NCI-H1694 (cell line): ENCODE measurements at places on chromosomes 7 and 10.

GRCh38 chr7:48171202-48171601 is at the start of gene ABCA13:
Gene ABCA13, plus strand, starts transcription at chr7:48171458. Its CDS starts 26 bp downstream, at chr7:48171484.
- DNase-seq, result no peak

DNA sequence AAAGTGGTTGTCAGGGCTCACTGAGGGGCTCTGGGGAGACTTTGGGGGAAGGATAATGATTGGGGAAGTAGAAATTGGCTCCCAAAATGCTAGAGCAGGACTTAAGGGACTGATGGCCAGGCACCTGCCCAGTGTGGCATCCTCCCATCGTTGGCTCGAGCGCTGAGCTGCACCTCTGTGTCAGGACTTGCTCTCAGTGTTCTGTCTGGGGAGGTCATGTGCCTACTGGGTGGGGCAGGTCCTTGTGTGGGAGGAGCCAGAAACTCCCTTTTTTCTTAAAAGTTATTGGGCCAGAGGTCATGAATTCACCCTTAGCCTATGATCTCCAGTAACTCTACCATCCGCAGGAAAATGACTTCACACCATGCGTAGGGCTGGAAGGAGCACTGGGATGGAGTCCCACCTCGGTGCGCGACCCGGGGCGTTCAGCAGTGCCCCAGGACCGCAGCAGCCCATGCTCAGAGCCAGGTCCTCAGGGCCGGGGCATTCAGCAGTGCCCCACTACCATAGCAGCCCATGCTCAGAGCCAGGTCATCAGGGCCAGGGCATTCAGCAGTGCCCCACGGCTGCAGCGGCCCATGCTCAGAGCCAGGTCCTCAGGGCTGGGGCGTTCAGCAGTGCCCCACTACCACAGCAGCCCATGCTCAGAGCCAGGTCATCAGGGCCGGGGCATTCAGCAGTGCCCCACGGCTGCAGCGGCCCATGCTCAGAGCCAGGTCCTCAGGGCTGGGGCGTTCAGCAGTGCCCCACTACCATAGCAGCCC is 221.9 kb downstream of the EBF3 start:
- DNase-seq, result no peak

DNA sequence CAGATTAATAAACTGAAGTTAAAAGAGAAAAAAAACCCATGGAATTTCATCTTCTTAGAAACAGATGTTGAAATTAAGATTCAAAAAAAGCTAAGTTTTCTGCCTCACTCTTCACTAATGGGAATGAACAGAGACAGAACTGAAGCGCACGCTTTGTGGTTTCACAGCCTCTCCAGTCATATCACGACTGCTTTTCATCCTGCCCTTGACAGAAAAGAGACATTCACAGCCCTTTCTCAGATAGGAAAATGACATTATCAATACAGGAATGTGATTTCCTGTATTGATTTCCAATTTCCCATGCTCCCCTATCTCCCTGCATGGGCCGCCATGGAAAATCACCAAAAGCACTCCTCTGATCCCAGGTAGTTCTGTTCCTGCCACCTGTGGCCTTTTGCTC is 108.2 kb downstream of the PFKFB3 start:
- DNase-seq, result no peak

DNA sequence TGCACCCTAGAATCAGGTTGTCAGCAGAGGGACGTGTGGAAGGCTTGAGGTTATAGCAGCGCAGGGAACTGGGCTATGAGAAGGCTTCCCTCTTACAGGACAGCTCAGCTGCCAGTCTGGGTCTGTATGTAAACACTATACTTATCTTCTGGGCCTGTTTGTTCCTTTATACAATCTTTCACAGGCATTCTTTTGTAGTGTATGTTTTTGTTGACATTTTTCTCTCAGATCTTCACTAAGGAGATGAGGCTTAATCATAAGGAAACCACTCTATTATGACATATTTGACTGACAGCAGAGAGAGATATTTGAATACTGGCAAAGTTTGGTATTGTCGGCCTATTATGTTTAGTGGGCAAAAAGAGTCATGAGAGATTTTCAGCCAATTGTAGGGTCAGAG is 929 bp downstream of the GBF1 start:
- no peak for DNase-seq

- no peak for DNase-seq
These were observed 8.5 kb upstream of the TMEM270 start for GRCh38 chr7:73852500-73852899.

GRCh38 chr7:76296743-76297740 is 5.4 kb upstream of the HSPB1 start:
- DNase-seq, result no peak
